ENCODE measurements at places on chromosomes 1 and 21.
A peak's percentile ranks its signal among the peaks of the same experiment; 100 is the strongest.

- peak; percentile 53 for DNase-seq
These were observed at the start of gene STPG1 for GRCh38 chr1:24413350-24414163. STPG1 (minus strand) TSS chr1:24413782; CDS start chr1:24401388, 12,394 bp downstream.

DNA sequence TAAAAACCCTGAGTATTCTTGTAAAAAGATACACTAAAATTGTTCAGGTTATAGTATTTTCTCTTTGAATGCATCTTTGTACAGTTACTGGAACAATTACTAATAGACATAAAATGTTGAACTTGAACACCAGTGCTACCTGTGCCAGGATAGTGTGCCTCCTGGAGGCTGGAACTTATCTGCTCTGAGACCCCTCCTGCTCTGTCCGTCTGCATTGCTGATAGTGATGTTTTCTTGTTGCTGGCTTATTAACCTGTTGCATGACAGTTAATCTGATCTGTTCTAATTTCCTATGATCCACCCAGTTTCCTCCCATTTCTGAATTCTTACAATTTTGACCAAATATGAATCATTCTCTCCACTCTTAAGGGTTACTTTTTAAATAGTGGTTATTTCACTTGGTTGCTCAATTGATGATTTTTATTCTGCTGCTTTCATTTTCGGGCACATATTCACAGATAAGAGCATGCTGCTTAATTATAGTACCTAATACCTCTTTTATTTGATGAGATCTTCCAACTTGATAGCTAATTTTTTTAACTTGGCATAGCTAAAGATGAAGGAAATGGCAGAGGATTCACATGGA lies 101.4 kb downstream of the CC2D1B start:
- no peak for DNase-seq

- no peak for DNase-seq
These were observed 626.5 kb downstream of the NCAM2 start for GRCh38 chr21:21624674-21625073.

DNA sequence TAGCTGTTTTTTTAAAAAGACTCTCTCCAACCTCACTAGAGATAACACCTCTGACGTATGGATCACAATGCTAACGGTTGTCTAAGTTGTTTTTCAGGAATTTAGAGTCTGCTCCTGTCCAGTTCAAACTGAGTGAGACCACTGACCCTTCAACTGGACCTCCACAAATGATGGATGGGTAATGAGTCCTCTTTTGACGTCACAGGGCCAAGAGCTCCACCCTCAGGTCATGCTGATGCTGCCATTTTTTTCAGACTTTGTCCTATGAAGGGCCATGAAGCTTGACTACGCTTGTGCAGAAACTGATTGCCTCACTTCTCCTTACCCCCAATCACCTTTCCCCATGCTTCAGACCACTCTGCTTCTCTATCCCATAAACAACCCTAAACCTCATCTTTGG lies 16.6 kb downstream of the GRIK3 start:
- no peak for DNase-seq

DNA sequence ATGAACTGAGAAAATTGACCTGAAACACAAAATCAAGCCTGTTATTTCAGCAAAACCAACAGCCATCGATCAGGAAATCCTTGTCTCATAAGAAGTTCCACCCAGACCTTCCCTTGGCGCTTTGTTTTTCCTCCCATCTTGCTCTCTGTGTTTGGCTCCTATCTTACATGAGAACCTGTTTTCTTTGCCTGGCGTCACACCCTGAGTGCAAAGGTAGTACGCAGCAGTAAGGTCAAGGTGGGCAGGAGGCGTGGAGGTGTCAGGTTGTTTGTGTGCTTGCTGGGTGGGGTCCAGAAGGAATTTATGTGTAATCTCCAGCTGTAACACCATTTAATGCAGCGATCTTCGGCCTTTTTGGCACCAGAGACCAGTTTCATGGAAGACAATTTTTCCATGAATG lies 50.5 kb downstream of the C1orf21 start:
- DNase-seq: no peak

- no peak for DNase-seq
These were observed 5.9 kb upstream of the FOXJ3 start for GRCh38 chr1:42340901-42341300.

Measured in T follicular helper cell (primary cell).